ENCODE measurements at places on chromosomes 12 and 14. TPM values are rescaled to one million over a fixed set of nuclear protein-coding genes. Genes with fewer than 3 reads are reported as not detected.
A peak's percentile ranks its signal among the peaks of the same experiment; 100 is the strongest.

The TEDC1 gene
- total RNA-seq = 29.9 TPM

The ADCY4 gene
- total RNA-seq = 87.0 TPM

The RHOJ gene
- total RNA-seq = 177 TPM

The COX14 gene
- 40.3 TPM for total RNA-seq

GRCh38 chr12:51222461-51222860, 4.6 kb upstream of the POU6F1 start:
- peak; percentile 84 for DNase-seq

The IKBIP gene
- total RNA-seq = 56.8 TPM

DNA sequence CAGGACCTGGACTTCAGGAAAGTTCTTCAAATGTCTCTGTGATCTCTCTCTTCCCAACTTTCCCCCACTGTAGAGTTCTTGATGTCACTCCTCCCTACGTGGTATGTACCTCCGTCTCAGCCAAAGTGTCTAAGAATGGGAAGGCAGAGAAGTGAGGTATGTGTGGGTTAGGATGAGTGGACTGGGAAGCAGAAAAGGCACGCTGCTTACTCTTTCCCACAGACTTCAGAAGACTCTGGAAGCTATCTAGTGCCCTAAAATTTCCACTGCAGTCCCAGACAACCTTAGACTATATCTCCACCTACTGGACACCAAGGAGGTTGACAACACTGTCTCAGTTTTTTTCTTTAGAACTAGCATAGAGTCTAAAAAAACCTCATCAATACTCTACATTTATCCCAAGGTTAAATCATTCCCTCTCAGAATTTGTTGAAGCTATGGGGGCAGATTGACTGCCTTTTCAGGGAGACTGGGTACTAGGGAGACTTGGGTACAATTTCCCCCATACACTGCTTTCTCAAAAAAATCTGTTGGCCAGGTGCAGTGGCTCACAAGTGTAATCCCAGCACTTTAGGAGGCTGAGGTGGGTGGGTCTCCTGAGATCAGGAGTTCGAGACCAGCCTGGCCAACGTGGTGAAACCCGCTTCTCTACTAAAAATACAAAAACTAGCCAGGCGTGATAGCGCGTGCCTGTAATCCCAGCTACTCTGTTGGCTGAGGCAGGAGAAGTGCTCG, 20.6 kb upstream of the ITGA5 start:
- DNase-seq = peak; percentile 77

The CS gene
- total RNA-seq = 312 TPM

The OTUB2 gene
- total RNA-seq = 1.1 TPM

- DNase-seq = no peak
Observed at GRCh38 chr14:88026890-88027289, 22.0 kb downstream of the GPR65 start.

DNA sequence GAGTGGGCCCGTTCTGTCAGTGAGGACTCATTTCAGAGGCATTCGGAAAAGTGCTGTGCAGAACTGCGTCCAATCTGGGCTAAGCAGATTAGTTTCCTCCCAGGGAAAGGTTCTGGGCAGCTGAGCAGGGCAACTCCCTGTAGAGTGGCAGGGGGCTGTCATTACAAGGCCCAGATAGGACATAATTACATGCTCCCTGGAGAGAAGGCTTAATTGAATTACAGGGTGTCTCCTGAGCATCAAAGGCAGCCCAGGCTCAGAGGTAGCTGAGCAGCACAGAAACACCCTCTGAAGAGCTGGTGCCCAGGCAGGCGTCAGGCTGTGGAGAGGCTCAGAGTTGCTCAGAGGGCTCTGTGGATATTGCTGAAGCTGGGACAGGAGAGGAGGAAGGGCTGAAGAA, 36.0 kb downstream of the SLC8A3 start:
- DNase-seq = no peak

DNA sequence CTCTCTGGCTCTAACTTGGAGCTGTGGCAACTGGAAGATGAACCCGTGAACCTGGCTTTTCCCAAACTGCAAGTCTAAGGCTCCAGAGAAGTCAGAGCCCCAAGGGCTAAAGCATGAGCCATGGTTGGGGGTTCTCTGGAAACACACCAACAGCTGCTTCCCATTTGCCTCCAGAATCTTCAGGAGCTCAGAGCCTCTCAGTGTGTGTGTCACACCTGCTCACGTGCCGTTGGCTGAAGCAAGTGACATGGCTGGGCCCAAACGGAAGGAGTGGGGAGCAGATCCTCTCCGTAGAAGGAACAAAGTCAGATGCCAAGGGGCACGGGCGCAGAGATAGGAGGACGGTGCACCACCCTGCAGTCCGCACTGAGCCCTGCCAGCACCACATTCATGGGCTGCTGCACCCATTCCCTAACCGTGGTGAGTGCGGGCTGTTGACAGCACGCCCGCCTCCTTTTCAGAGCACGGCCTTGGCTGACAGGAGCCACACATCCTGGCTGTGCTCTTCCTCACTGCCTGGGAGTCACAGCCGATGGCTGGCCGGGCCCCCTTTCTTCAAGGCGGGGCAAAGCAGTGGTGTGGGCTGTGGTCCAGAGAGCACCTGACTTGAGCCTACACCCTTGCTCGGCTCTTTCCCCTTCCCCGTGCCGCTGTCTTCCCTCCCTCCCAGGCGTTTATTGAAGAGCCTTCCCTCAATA, 16.6 kb upstream of the TRAF3 start:
- no peak for DNase-seq

- no peak for DNase-seq
Observed at GRCh38 chr14:65277027-65277426, 135.5 kb upstream of the FUT8 start.

The CCND2 gene
- total RNA-seq = 3.4 TPM

DNA sequence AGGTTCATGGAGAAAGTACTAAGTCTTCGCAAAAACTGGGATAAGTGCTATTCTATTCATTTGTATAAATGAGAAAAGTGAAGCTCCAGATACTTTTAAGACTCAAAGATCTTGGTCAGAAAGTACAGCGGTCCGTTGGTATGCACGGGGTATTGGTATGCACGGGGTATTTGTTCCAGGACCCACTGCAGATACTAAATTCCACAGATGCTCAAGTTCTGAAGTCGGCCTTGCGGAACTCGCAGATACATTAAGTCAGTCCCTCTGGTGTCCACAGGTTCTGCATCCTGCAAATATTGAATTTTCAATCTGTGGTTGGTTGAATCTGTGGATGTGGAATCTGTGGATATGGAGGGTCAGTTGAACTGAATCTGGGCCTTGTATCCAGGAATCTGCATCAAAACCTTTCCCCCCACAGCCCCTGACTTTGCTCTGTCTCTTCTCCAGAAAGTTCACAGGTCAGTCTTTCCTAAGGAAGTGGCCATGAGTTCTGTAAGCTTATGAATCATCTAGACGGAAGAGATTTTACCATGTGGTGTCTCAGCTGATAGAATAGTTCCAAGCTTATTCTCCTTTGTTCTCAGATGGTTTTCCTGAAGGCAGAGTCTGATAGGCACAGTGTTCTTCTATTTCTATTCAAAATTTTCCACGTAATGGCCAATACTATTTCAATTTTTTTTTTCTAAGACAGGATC, 274.7 kb downstream of the NEDD1 start:
- peak; percentile 24 for DNase-seq

The ALX1 gene
- total RNA-seq = 3.4 TPM

DNA sequence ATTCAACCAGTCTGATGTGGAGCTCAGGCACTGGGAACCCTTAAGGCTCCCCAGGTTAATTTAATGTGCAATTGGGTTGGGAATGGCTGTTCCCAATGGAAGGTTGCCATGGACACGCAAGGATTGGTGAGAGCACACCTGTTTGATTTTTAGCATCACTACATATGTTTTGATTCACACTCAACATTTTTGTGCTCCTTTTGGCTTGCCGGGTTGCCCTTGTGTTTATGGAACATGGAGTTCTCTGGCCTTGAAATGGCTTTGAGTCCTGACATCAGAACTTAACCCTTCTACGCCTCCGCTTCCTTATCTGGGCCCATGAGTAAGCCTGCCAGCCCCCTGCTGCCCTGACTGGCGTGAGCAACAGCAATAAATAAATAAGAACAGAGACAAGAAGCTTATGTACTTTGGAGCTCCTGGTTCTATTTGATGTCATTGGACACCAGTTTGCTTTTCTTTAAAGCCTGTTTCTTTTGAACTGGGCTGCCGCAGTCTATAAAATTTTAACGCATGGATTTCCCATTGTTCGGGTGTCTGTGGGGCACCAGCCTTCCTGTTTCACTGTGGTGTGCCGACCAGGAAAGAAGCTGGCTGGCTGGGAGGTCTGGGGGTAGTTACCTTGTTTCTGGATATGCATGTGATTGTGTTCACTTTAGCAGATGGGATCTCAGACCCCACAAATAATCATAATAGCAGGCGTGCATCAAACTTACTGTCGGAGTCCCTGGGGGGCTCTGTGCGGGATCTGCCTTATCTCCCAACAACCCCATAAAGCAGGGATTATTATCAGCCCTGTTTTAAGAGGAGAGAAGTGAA, 27.8 kb downstream of the TBX3 start:
- peak; percentile 57 for DNase-seq

GRCh38 chr12:106924268-106924861, 31.3 kb upstream of the TMEM263 start:
- no peak for DNase-seq

DNA sequence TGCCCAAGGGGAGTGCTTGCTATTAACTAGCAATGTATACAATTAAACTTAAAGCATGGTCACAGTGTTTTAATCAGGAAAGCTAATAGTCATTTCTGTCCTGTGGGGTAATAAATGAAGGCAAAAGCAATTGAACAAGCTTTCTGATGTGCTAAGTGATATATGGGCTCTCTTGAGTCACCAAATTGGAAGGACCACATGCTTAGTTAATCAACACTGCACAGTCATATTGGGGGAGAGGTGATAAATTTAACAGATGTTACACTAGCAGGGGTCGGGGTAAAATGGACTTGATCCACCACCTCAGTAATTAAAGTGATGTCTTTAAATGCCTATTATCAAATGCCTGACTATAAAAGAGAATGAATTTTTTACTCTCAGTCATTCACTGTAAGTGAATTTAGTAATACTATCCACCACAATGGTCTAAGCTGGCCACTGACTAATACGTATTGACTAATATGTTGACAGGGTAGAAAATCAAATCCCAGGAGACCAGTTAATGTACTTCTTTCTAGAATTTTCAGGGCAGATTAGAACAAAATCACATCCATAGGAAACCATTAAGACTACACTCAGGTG, 736.3 kb downstream of the RPS29 start:
- no peak for DNase-seq

The HOTAIR gene
- not detected for total RNA-seq

The RNASE9 gene
- total RNA-seq = not detected

The DPF3 gene
- total RNA-seq = 8.1 TPM

The PMCH gene
- total RNA-seq = 1.8 TPM

DNA sequence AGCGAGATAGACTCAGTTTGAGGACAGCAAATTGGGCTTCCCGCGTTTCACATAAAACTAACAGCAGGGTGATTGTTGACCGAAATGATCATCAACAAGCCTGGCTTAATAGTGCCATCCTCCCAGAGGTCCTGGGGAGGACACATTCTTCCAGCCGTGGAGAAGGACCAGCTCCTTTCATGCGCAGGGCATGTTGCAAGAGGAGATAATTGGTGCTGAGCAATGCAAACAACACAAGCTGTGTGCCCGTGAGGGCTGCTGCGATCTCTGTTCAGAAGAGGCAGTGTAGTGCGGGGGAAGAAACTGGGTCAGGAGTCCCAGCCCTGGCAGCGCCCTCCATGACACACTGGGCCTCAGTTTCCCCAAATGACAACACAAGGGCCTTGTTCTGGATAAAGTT, 54.3 kb downstream of the CCDC85C start:
- DNase-seq = no peak
